DMS 273 treated with DMSO at 0.1 percent for 48 hours (cell line): ENCODE measurements at places on chromosomes 2 and 18.

DNA sequence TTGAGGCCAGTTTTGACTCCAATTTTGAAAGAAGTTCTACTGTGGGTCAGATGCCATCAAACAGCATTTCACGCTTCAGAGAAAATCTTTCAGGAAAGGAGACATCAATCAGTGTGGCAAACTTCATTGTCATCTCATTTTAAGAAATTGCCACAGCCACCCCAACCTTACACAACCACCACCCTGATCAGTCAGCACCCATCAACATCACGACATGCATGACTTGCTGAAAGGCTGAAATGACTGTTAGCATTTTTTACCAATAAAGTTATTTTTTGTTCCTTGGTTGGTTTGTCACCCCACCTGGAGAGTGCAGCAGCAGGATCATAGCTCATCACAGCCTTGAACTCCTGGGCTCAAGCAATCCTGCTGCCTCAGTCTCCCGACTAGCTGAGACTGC, 10.4 kb downstream of the DNAJC10 start:
- DNase-seq = no peak

DNA sequence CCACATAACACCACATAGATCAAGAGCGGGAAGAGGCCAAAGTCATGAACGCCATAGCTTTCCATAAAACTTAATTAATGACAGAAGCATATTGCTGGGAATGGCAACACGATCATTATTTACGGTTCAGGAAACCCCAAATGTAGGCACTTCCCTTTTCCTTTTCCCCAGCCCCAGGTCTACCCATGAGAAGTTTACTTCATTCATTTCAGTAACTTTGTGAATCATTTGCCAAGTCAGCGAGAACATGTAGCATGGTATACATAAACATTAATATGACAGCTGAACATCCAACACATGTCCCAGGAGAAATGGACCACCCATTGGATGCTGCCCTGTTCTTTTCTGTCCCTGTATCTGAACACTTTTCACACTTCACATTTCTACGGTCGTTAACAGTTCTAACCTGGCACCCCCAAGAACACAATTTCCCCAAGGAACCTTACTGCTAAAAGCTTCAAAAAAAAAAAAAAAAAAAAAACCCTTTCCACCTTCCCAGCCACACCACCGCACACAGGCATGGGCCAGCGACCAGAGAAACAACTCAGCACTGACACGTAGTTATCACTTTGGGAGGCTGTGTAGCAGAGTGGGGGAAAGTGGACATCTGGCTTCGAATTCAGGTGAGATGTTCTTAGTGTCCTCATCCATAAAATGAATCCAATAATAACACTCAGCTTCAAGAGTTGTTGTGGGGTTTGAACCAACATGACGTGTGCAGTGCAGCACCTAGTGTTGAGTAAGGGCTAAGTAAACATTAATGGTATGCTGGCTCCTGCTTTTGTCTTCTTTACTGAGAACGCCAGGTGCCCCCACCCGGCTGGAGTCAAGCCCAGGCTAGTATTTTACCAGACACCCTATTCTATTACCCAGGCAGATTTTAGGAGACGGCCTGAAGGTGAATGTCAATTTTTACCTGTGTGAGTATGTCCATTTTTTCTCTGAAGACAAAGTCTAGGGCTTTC, 371.5 kb downstream of the LNPK start:
- no peak for DNase-seq

- no peak for DNase-seq
Measured at GRCh38 chr2:219127037-219127635, 33.5 kb downstream of the NHEJ1 start.

DNA sequence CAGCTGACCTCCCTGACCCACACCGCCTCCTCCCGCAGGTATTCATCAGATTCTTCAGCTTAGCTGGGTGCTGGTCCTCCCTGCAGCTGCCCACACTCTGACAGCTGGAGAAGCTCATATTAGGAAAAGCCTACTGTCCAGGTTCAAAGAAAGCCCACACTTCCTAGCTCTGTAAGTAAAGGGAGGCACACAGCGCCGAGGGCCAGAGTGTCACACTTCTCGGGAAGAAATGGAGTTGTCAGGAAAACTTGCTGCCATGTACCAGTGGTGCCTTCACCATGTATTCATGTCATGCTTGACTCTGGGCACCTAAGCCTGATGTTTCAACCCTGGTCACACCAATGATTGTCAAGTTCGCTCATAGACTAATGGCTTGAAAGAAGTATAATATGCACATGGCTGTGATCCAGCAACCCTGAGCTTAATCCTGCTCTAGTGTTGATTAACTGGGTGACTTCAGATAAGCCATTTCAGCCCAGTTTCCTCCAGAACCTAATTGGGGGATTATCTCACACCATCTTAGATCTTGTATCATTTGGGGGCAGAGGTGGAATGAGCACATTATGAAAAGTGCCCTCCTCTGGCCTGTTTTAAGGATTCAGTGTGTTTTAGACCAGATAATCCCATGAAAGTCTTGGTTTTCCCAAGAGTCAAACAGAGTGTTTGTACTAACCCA, 180.3 kb upstream of the PARD3B start:
- DNase-seq = no peak

DNA sequence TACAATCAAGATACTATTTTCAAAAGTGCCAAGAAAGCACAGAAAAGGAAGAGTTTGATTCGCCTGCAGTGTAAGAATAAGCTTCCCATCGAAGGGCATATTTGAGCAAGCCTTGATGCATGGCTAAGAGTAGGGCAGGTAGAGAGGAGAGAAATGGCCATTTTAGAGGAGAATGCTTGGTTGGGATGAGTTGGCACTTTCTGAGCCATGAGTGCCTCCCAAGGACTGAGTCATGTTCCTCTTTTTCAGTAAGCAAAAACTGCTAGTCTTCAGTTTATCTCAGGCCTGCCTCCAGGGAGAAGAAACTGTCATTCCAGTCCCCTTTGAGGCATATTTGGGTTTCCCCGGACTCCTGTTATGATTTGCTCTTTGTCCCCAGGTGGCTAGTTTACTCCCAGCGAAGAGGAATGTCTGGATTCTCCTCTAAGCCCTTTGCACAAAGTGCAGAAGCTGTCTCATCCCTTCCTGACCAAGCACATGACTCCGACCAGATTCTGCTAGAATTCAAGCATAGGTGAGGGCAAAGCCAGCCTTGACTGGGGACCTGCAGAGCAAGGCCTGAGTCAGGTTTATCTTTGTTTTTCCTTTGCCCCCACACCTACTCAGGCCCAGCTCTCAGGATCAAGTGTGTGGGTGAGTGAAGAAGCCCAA, 115.2 kb downstream of the TTC32 start:
- no peak for DNase-seq

- no peak for DNase-seq
Measured at GRCh38 chr2:237617587-237617982, 9.8 kb upstream of the LRRFIP1 start.

- DNase-seq = no peak
Measured at GRCh38 chr2:96409081-96409819, 73.7 kb downstream of the NCAPH start.

GRCh38 chr2:109507217-109507616, 106.5 kb downstream of the SEPTIN10 start:
- no peak for DNase-seq

- DNase-seq = no peak
Measured at GRCh38 chr2:64873472-64873924, 115.7 kb upstream of the SLC1A4 start.

DNA sequence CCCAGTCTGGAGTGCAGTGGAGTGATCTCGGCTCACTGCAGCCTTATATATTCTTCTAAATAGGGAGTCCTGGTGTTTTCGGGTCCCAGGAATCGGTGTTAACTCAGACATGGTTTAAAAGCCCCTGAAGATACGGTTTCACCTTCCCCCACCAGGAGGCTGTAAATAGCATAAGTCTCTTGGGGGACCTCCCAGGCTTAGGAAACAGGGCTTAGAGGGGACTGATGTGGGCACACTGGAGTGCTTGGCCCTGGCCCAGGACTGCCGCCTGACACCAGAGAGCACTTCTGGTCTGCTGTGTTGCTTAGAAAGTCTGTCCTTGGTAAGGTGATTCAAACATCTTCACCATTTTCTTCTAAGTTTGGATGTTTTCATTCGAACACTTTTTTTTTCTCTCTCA, 39.7 kb upstream of the MAP4K4 start:
- DNase-seq = peak; percentile 4

- DNase-seq = no peak
Measured at GRCh38 chr2:204264085-204264553, 281.2 kb upstream of the PARD3B start.

GRCh38 chr18:55401638-55402191, 186.3 kb downstream of the TCF4 start:
- no peak for DNase-seq

- DNase-seq = no peak
Measured at GRCh38 chr2:104412384-104412783, 441.5 kb upstream of the POU3F3 start.

DNA sequence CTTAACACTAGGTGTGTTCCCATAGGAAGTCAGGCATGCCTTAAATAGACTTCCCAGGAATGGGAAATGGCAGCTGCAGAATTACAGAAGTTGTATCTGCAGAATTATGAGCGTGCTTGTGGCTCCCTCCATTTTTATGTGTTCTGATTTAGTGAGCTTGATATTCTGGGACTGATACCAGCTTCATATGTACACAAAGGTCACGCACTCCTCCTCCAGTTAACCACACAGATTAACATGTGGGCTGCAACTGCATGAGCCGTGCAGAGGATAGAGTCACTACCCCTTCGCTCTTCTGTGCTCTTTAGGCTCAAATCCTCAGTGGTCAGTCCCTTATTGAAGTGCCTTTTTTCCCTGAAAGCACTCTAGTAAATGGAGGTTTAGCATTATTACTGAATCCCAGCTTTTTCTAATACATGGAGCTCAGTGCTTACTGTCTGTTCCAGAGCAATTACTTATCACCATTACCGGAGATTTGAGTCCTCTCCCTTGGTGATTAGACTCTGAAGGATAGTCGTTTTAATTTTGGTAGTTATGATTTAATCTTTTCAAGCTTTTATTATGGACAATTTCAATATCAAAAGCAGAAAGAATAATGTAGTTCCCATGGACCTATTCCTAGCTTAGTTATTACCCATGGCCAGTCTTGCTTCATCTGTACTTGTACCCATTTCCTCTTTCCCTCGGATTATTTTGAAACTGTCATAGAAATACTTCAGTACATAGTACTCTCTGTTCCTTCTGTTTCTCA, 238.3 kb downstream of the PRKCE start:
- no peak for DNase-seq

DNA sequence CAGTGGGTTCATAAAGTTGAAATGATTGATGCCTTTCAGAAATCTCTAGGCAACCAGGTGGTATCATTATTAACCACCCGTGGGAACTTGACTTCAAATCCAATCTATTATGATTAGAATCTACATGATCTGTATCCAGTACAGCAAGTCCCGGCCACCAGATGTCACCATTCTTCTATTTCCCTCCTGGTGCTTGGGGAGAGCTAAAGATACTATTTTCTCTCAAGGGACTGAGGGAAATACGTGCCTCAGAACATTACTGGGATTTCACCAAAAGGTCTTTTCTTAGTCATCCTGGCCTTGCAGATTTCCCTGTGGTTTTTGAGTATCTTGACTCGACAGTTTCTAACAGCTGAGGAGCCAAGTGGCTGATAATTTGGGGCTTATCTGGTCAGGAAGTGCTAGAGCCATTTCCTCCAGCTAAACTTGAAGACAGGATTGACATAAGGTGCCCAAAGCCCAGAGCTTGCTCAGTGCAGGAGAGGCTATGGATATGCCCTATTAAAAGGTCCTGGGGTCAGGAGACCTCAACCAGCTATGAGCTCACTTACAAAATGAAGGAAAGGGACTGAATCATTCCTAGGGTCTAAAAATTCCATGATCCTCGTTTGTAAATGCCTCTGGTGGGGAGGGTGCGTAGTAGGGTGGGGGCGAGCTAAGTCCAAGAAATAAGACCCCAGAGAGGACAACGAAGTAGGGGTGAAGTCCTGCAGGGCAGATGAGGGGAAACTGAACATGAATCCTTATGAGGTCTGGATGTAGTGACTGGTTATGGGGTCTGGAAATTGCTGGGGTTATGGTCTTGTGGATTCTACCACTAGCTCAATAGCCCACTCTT, 135.4 kb upstream of the MGAT5 start:
- peak; percentile 88 for DNase-seq

DNA sequence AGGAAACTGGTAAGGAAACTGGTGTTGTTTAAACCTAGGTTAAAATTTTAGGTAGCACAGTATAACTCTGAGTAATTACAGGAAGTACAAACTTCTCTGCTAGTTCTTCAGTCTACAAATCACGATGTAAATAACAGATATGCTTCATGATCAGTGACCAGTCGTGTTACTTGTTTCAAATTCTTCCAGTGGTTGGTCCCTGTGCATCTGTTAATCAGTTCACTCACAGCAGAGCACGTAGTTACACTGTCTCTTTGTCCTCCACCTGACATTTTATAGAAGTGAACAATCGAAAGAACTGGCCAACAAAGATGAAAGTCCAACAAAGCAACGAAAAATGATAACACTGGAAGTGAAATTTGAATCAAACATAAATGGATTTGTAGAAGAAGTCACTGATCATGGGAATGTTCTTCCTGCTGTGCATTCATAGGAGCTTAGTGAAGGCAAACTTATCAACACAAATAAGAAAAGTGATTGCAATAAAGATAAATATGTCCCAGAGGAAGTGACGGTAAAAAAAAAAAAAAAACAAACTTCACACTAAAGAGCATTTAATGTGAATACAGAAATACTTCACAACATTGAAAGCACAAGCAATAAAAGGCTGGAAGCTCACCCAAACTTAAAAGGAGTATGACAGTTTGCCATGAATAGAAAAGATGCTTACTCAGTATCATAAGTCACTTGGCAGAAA, 7.0 kb downstream of the EIF2AK2 start:
- DNase-seq = no peak

GRCh38 chr2:134505446-134505845, 213.4 kb downstream of the TMEM163 start:
- DNase-seq = no peak

DNA sequence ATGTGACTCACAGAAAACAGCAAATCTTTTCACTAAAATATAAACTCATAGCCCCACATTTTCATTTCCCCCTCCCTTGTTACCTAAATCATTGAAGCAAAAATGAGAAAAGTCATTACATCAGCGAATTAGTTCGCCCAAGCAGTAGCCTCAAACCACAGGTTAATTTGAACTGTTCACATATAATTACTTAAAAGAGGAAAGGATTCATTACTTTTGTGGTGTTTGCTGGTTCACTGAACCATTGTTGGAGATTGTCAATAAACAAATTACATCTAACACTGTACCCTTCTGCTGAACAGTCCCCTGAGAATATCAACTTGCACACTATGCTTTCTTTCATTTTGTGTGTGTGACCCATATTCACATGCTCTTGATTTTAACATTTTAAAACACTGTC, 238.7 kb downstream of the ERBB4 start:
- DNase-seq = no peak

GRCh38 chr2:67880291-67880761, 182.5 kb downstream of the C1D start:
- no peak for DNase-seq
